ENCODE measurements at places on chromosomes 2 and 18. TPM values are rescaled to one million over a fixed set of nuclear protein-coding genes. Genes with fewer than 3 reads are reported as not detected.

LANCL1 gene
- total RNA-seq: 31.3 TPM

DNA sequence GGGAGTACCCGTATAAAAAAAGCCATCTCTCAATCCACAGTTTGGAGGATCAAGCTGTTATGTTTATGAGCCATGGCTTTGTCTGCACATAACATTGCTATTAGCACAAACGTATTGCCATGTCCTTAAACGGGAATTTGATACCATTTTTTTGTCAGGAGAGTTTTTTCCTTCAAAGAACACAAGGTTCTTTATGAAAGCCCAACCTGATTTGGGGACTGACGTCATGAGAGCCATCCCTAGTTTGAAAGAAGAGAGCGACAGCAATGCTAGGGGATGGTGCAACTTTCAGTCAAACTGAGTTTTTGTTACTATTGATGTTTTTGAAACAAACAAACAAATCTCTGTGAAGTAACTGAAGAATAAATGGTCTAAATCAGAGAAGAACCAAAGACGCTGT lies 376.6 kb downstream of the EIPR1 start:
- H3K27ac ChIP-seq: no peak overlapping the region
- DNase-seq: no peak
- no peaks in the 10 kb centered on the region for H3K27me3 ChIP-seq
- no peaks in the 10 kb centered on the region for H3K4me1 ChIP-seq
- no peaks in the 10 kb centered on the region for H3K36me3 ChIP-seq

- no peaks in the 10 kb centered on the region for H3K27me3 ChIP-seq
- H3K36me3 ChIP-seq: no peaks in the 10 kb centered on the region
- H3K4me3 ChIP-seq: no peak overlapping the region
- H3K4me1 ChIP-seq: peaks cover 20% of the 10 kb centered on the region
- no peak for DNase-seq
Measured at GRCh38 chr2:160321006-160321405, 120.9 kb upstream of the ITGB6 start.

DNA sequence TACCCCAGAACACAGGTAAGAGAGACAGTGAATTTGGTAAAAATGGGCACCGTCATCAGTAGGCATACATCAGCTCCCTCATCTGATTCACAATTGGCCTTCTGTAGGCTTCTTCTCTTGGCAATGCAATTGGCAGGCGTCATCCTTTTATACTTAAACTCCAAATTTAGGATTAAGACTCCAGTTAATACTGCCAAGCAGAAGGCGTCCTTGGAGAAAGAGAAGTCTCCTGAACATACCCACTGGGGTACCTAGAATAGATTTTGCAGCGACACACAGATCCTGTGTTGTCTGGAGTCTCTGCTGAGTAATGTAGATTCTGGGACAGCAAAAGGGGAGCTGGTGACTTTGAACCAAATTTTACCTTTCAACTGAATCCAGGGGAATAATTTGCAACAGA lies 592 bp upstream of the METAP1D start:
- H3K4me3 ChIP-seq: peak overlapping the region; percentile 66
- H3K27me3 ChIP-seq: no peaks in the 10 kb centered on the region
- no peak for DNase-seq
- H3K36me3 ChIP-seq: no peaks in the 10 kb centered on the region
- H3K4me1 ChIP-seq: peaks cover 4% of the 10 kb centered on the region
